Stimulated activated CD8-positive, alpha-beta memory T cell treated with anti-CD3 and anti-CD28 coated beads, Interleukin-7, amount 100 ng/mL, for 24 hours (primary cell): ENCODE measurements at places on chromosomes 2 and 18.

- no peak for DNase-seq
Measured at GRCh38 chr2:12539776-12540562, 176.8 kb upstream of the TRIB2 start.

DNA sequence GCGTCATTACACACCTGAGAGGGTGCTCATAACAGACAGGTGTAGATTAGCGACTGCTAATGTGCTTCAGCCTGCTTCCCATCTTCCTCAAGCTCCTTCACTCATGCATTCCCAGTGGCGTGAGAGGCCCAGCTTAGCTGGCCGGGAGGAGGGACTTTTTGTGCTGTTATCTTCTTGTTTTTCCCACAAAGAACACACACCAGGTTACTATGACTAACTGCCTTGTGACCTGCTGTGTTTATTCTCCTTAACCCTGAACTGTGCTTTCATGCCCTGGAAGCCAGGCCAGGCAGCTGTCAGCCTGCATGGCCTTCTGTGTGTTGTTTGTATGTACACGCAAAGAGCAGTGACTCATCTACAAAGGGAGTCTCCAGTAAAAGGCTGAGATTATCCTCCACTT is 143.8 kb downstream of the PIEZO2 start:
- no peak for DNase-seq

GRCh38 chr2:26849056-26849999 is 1.4 kb downstream of the DPYSL5 start:
- DNase-seq, result no peak

DNA sequence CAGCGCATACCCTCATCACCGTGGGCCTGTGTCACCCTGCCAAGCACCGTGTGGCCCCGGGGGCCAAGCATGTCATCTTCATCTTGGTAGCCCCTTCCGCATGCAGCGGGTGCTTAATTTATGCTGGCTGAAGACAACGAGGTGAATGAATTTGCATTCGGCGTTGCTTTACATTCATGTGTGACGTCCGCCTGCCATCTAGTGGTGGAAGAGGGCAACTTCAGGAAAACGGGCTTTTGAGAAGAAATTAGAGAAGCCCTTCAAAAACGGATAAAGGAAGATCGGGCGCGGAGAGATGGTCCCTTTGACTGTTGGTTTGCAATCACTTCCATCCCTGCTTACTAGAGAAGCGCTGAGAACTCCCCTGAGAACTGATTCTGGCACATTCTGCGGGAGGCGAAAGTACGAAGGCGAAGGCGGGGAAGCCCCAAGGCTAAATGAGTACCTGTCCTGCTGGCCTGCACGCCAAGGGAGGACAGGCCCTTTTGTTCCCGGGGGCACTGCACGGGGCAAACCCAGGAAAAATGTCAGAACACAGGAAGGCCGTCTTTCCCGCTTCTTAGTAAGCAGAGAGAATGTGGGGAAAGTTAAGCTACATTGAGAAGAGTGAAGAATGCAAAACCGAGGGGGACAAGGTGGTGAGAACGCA is 145.9 kb downstream of the ZNF516 start:
- peak; percentile 37 for DNase-seq

DNA sequence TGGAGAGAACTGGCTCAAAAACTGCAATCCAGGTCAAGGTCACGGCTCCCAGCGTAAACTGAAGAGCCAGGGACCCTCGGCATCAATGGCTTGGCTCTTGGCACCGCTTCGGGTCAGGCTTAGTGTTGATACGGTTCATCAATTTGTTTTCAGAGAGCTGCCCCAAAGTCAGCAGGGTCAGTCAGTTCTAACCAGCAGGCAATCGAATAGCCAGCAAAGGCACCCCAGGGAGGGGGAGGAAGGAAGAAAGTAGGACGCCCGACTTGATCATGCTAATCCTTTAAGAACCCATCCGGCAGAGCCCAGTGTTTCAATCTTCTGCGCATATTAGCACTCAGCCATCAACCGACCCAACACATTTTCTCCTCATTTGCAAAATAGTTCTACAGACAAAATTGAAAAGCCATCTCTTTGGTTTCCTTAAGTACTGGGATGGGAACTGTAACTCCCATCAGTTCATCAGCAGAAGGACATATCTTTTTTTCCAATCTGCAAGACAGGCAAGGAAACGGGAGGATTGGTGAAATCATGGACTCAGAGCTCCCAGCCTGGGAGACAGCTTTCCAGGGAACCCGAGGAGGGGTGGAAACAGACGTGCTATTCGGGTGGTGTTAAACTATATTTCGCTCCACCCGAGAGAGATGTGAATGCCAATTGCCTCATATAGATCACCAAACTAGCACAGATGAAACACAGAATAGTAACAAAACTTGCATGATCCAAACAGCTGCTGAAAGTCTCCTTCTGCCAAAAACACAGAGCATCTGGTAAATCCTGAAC is 40.7 kb upstream of the CABLES1 start:
- DNase-seq, result no peak

DNA sequence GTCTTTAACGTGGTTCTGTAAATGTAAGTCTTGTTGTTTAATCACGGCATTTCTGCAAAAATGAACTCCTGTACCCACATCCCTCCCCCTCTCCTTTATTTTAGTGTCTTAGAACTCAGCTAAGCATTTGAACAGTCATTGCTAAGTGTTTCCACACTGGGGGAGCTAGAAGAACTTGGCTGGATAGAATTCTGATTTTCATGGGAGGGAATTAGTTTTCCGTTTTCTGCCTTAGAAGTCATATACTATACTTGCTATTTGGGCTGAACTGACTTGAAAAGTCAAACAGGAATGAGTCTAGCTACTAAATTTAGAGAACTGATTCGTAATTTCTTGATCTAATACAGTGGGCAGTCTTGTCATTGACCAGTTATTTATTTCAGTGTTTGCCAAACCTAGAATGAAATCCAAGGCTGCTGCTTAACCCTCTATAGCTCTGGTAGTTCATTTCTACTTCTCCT is 61.1 kb downstream of the FMNL2 start:
- no peak for DNase-seq

DNA sequence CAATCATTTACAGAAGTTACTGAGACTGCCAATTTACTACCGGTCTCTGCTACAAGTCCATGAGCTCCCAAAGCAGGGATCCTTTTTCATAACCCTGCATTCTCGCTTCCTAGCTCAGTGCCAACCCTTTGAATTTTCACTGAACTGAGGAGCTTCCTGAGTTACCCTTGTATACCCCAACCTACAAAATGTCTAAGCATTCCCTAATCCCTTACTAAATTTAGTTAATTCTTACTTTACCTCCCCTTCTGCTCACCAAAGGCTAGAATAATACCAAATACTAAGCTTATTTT is 9.6 kb downstream of the MAT2A start:
- no peak for DNase-seq

- DNase-seq, result no peak
Measured at GRCh38 chr2:191521608-191522208, 156.2 kb upstream of the NABP1 start.

DNA sequence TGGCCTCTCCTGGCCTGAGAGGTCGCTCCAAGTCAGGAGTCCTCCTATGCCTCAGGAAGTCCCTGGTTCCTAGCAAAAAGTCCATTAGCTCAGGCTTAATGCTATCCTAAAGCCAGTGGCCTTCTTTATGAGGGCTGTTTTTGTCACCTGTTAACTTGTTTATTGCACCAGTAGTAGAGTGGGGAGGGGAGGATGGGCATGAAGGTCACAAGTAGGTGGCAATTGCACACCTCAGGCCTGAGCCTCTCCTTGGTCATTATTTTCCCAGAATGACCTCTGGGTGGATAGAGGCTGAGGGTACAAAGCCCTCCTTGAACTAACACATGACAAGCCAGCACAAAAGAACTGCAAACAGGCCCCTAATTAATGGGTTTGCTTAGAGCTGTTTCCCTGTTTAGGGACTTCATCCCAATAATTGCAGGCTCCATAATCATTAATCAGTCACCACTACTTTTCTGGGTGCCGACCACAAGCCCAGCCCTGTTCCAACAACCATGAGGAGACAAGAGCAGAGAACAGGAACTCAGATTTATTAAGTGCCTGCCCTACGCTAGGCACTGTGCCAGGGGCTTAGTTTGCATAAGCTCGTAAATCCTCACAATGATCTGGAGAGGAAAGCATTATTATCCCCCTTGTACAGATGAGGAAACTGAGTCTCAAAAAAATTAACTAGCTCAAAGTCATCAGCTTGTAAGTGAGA is 123.0 kb upstream of the PKDCC start:
- no peak for DNase-seq

DNA sequence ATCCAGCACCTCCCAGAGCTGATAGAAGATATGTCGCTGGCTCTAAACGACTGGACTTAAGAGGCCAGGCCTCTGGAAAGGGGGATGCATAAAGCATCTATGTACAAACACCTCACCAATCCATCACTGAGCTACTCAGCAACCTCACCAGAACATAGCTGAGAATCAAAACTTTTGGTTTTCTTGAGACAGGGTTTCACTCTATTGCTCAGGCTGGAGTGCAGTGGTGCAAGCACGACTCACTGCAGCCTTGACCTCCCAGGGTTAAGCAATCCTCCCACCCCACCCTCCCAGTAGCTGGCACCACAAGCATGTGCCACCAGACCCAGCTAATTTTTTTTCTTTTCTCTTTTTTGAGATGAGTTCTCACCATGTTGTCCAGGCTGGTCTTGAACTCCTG is 62.9 kb upstream of the MSH6 start:
- no peak for DNase-seq

- no peak for DNase-seq
Measured at GRCh38 chr18:41818381-41819355, 136.4 kb upstream of the PIK3C3 start.

DNA sequence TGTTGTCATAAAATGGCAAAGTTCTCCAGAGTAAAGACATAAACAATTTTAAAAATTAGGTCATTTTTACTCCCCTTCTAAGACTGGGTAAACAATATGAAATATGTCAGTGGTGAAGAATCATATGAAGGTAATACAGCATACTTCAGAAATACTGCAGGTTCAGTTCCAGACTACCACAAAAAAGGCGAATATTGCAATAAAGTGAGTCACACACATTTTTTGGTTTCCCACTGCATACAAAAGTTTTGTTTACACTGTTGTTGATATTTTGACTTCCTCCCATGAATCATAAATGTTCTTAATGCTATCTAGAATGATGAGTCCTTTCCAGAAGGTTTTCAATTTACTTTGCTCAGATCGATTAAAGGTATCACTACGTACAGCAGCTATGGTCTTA is 73.5 kb downstream of the SMC6 start:
- DNase-seq, result no peak

DNA sequence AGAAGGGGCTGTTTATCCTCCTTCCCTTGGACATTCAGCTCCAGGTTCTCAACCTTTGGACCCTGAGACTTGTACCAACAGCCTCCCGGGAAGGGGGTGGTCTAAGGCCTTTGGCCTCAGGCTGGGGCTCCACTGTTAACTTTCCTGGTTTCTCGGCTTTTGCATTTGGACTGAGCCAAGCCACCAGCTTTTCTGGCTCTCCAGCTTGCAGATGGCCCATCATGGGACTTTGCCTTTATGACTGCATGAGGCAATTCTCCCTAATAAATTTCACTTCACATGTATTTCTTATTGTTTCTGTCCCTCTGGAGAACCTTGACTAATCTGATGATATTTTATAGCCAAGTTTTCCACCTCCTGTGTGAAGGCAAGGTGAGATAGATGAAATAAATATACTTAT is 180.8 kb downstream of the PPP1R1C start:
- DNase-seq, result no peak
